Activated naive CD8-positive, alpha-beta T cell treated with anti-CD3 and anti-CD28 coated beads, Interleukin-2, amount 50 U/mL, for 16 hours (primary cell): ENCODE measurements at places on chromosomes 3 and 15.

DNA sequence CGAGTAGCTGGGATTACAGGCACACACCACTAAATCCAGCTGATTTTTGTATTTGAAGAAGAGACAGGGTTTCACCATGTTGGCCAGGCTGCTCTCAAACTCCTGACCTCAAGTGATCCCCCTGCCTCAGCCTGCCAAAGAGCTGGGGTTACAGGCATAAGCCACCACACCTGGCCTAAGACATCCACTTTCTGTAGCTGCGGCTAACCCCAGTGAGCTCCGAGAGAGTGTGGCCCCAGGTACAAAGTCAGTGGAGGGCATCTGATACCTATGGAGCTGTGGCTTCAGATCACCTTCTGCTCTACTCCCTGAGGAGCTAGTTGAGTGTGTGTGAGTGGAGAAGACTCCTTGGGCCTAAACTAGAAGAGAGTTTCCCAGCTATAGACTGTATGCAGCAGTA lies 189.3 kb upstream of the TSC22D2 start:
- no peak for DNase-seq

DNA sequence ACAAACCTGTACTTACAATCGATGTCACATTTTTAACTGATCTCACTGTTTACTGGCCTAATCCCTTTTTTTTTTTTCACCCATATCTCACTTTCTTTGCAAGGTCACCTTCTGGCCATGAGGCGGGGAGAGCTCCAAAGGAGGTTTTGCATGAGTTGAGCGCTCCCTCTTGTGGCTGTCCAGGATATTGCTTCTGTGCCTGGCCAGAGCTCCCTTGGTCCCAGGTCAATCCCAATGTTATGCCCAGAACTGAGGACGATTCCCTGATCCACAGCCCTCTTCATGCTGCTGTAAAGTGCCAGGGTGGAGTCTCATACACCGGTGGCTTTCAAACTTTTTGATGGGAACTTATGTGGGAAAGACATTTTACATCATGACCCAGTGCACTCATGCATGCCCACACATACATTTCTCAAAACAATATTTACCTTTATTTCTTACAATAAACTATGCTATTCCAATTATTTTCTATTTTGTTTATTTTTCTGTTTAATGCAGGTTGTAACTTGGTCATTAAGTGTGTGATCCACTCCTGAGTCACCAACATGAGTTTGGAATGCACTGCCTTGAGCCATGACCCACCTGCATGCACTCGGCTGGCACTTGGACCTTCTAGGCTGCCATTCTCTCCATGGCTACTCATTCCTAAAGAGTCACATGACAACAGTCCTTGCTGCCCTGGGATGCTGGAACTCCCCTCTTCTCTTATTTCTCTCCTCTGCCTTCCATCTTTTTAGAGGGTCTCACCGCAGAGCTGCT lies 9.6 kb upstream of the SST start:
- peak; percentile 28 for DNase-seq

GRCh38 chr3:46835054-46835453 lies 28.2 kb downstream of the MYL3 start:
- no peak for DNase-seq

GRCh38 chr3:185764163-185764979 lies 60.5 kb downstream of the IGF2BP2 start:
- DNase-seq, result no peak

GRCh38 chr3:113086560-113087461 lies 96.0 kb downstream of the GTPBP8 start:
- DNase-seq, result no peak

- no peak for DNase-seq
Observed at GRCh38 chr15:57138349-57138788, 219.9 kb downstream of the TCF12 start.

DNA sequence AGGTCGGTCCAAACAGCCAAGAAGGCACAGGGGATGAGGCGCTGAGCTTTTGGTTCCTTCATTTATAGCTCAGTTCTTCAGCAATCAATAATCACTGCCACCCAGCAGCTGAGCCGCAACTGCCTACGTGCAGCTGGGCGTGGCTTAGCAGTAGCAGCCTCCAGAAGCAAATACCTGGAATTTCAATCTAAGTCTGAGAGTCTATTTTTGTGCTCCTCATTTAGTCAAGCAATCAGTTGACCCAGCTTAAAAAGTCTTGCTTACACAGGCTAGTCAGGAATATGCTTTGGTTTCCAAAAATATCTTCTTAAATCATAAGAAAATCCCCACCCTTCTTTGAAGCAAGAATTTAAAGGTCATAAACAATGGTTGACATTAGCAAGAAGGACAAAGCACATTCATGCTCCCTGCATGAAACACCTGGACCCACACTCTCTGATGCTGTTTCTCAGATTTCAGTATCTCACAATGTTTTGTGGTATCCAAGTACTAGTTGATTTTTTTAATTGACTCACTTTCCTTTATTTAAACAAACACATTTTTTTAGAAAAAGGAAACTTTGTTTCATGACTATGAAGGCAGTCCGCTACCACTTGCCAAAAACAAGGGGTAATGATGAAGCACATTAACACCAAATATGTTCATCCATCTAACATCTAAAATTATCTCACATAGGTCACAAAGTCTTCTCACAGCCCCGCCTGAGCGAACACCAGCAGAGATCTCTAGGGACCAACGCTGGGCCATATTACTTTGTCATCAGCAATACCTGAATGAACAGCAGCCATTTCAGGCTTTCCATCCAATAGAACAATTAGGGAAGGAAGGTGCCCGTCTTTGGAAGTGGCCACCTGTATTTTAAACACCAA lies 106.1 kb downstream of the OXNAD1 start:
- DNase-seq, result no peak
